Activated T-helper 2 cell treated with anti-CD3 and anti-CD28 coated beads, Interferon-gamma antibody, Interleukin-2, Interleukin-4, amounts not matched to agents 10 μg/mL and 5 μg/mL and 100 μg/mL, durations not matched to agents 14 hours and 24 hours and 36 hours (primary cell): ENCODE measurements at places on chromosomes 3 and 15. TPM values are rescaled to one million over a fixed set of nuclear protein-coding genes. Genes with fewer than 3 reads are reported as not detected.
A peak's percentile ranks its signal among the peaks of the same experiment; 100 is the strongest.

The WDR93 gene
- not detected in 2 replicates for total RNA-seq

The TUSC7 gene
- not detected in 2 replicates for total RNA-seq

The ERC2 gene
- 0.09 and 0.32 TPM in 2 replicates for total RNA-seq

The CSPG4 gene
- 0.02 TPM in 1 of 2 replicates, not detected in the other for total RNA-seq

The LSAMP gene
- total RNA-seq, result not detected in 2 replicates

The PGBD4 gene
- 3.4 and 3.7 TPM in 2 replicates for total RNA-seq

The SLITRK3 gene
- total RNA-seq, result not detected in 2 replicates

The EXOG gene
- 13.7 and 14.0 TPM in 2 replicates for total RNA-seq

The CLDN18 gene
- total RNA-seq, result not detected in 2 replicates

The IQCF5 gene
- not detected in 2 replicates for total RNA-seq

The SCG5 gene
- 2.0 and 3.7 TPM in 2 replicates for total RNA-seq

The KCNAB1 gene
- not detected in 2 replicates for total RNA-seq

DNA sequence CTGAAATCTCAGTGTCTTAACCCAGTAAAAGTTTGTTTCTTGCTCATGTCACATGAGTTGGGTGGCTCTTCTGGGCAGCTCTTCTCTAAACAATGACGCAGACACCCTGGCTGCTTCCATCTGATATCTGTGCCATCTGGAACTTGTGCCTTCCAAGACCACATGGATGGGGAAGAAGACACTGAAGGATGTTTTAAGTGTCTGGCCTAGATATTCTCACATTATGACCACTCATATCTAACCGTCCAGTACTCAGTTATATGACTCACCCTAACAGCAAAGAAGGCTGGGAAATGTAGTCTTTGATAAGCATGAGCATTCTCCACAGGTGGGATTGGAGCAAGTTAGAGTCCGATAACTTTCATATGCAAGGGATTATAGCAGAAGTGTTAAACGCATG, 66.4 kb downstream of the RYR3 start:
- H3K4me1 ChIP-seq, result no peaks in the 10 kb centered on the region
- H3K27ac ChIP-seq, result no peak overlapping the region

- H3K36me3 ChIP-seq, result peaks cover 7% of the 10 kb centered on the region
- DNase-seq, result no peak
- H3K27me3 ChIP-seq, result no peaks in the 10 kb centered on the region
- H3K4me1 ChIP-seq, result peaks cover 26% of the 10 kb centered on the region
Measured at GRCh38 chr15:31456354-31457060, 129.9 kb downstream of the KLF13 start.

DNA sequence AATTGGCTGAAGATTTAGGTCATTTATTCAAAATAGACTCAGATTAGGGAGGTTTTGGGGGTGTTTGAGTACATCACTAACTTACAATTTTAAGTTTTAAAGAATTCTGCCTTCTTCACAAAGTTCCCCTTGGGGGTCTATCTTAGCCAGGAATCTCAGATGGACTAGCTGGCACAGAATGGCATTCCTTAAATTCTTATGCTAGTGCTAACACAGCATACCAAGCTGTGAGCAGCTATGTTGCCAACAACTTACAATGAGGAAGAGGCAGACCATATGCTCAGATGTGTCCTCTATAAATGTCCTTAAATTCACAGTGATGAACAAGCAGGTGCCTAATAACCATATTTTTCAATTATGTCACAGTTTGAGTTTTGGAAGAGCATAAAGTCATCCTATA, 60.9 kb upstream of the NPHP3 start:
- no peak overlapping the region for H3K27ac ChIP-seq
- H3K36me3 ChIP-seq, result no peaks in the 10 kb centered on the region
- H3K4me3 ChIP-seq, result no peak overlapping the region
- DNase-seq, result no peak

DNA sequence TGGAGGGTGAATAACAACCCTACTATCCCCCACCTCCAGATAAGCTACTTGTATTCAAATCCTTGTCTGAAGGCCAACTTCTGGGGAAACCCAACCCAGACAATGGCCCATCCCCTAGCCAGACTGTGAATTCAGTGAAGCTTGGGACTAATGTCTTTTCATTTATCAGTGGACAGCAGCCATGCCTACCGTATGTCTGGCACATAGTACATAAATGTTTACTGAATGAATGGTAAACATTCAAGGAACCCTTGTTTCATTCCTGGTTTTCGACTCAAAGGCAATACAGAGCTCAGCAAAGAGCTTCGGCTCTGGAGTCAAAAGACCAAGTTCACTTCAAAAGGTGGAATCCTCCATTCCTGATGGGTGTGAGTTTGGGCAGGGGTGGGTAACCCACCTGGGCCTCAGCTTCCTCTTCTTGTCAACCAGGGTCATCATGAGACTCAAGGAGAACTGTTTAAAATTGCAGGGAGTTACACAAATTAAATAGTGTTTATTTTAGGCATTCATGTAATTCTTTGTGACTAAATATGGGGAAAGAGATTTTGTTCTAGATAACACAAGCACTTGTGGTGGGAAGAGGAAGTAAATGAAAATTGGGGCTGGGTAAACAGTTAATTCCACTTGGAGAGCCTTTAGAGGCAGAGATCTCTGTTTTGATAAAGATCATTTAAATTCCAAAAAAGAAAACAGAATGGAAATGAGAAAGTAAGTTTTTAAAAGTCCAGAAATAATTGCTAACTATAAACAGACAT, 303.7 kb upstream of the WNT5A start:
- no peak overlapping the region for H3K27ac ChIP-seq
- no peaks in the 10 kb centered on the region for H3K36me3 ChIP-seq

- no peaks in the 10 kb centered on the region for H3K36me3 ChIP-seq
- H3K27ac ChIP-seq, result no peak overlapping the region
- no peak for DNase-seq
- H3K4me3 ChIP-seq, result no peak overlapping the region
- H3K27me3 ChIP-seq, result no peaks in the 10 kb centered on the region
- no peaks in the 10 kb centered on the region for H3K4me1 ChIP-seq
Measured at GRCh38 chr3:167777356-167777755, 41.8 kb downstream of the SERPINI1 start.

- DNase-seq, result no peak
- peaks cover 5% of the 10 kb centered on the region for H3K36me3 ChIP-seq
- H3K4me1 ChIP-seq, result peaks cover 7% of the 10 kb centered on the region
- H3K4me3 ChIP-seq, result no peak overlapping the region
- H3K27me3 ChIP-seq, result no peaks in the 10 kb centered on the region
- H3K27ac ChIP-seq, result no peak overlapping the region
Measured at GRCh38 chr3:122785231-122785630, 8.4 kb downstream of the HSPBAP1 start.

GRCh38 chr15:68488290-68488689, 56.3 kb upstream of the ITGA11 start:
- H3K4me1 ChIP-seq, result no peaks in the 10 kb centered on the region
- H3K27ac ChIP-seq, result no peak overlapping the region
- H3K27me3 ChIP-seq, result peaks cover 18% of the 10 kb centered on the region
- H3K4me3 ChIP-seq, result no peak overlapping the region
- H3K36me3 ChIP-seq, result no peaks in the 10 kb centered on the region

- no peaks in the 10 kb centered on the region for H3K36me3 ChIP-seq
- no peak for DNase-seq
- peaks cover 9% of the 10 kb centered on the region for H3K4me1 ChIP-seq
- H3K4me3 ChIP-seq, result peak overlapping the region; percentile 79
- no peak overlapping the region for H3K27ac ChIP-seq
Measured at GRCh38 chr3:142963234-142963515, 299 bp downstream of the PAQR9 start.

DNA sequence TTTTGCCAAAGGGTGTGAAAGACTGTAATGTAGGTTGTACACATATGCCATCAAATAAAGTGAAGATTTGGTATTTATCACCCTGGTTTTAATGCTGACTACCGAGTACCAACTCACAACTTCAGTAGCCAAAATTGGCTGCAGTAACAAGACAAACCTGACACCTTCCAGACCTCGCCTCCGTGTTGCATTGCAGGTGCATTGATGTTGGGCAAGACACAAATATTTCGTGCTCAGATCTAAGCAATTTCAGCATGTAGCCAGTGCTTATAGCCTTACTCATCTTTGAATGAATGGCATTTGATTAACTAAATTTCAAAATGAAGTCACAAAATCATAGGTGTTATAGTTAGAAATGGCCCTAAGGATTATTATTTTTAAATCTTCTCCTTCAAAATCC, 400.2 kb downstream of the SOX2 start:
- H3K36me3 ChIP-seq, result no peaks in the 10 kb centered on the region
- H3K4me3 ChIP-seq, result no peak overlapping the region
- H3K27me3 ChIP-seq, result no peaks in the 10 kb centered on the region
- H3K4me1 ChIP-seq, result no peaks in the 10 kb centered on the region
- no peak for DNase-seq
- no peak overlapping the region for H3K27ac ChIP-seq

DNA sequence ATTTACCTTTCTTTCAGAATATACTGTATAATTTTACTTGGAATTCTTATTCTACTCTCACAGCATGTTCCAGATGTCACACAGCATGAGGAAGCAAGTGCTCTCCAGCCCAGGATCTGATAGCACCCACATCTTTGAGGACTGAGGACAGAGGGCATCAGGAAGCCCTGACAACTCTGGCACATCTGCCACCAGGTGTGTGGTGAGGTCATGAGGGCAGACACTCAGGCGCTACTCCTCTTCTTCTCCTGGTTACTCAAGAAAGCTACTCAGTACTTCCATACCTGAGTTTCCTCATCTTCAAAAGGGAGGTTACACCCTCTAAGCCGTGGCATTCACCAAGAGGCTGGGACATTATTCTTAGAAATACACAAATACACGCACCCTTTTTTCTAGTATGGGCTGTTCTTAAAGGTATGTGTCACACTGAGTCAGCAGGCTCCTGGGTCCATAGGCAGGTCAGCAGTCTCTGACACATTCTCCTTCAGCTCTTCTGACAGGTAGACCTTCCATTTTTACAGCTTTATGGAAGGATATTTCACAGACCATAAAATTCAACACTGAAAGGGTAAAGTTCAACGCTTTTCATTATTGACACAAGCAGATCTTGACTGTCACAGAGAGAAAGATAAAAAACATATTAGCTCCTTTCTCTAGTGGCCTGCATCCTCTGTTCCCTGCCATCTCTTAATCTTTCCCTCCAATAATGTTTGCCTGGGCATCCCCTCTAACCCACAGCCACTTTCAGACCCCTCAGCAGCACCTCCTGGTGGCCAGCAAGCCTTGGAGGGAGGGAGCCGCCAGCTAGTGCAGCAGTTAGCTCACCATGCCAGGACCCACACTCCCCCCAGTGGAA, 103.2 kb upstream of the TJP1 start:
- H3K4me1 ChIP-seq, result no peaks in the 10 kb centered on the region
- H3K4me3 ChIP-seq, result no peak overlapping the region
- no peak for DNase-seq
- H3K36me3 ChIP-seq, result no peaks in the 10 kb centered on the region
- peaks cover 3% of the 10 kb centered on the region for H3K27me3 ChIP-seq
- H3K27ac ChIP-seq, result no peak overlapping the region

DNA sequence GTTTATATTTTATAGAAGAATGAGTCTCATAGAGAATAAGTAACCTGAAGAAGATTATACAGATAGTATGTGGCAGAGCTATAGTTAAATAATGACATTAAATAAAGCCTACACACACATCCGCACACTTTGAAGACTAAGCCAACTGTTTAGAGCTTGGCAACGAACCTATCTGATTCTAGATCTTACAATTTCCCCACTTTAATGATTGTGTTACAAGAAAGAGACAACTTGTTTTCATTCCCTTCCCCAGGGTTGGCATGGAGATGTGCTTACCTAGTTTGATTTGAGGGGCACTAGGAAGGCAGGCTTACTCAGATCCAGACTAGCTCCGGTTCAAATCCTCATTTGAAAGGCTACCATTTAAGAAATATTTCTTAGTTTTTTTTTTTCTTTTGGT, 61.9 kb upstream of the CBLB start:
- DNase-seq, result no peak
- no peak overlapping the region for H3K27ac ChIP-seq
- no peaks in the 10 kb centered on the region for H3K4me1 ChIP-seq
- no peaks in the 10 kb centered on the region for H3K36me3 ChIP-seq

- H3K36me3 ChIP-seq, result no peaks in the 10 kb centered on the region
- H3K27me3 ChIP-seq, result peaks cover 9% of the 10 kb centered on the region
- no peak overlapping the region for H3K4me3 ChIP-seq
Measured at GRCh38 chr3:170488802-170489201, 70.1 kb downstream of the CLDN11 start.

GRCh38 chr15:91099616-91099994, 452 bp upstream of the SV2B start:
- peaks cover 79% of the 10 kb centered on the region for H3K27me3 ChIP-seq
- H3K4me3 ChIP-seq, result peak overlapping the region; percentile 71
- no peaks in the 10 kb centered on the region for H3K36me3 ChIP-seq
- H3K27ac ChIP-seq, result no peak overlapping the region

DNA sequence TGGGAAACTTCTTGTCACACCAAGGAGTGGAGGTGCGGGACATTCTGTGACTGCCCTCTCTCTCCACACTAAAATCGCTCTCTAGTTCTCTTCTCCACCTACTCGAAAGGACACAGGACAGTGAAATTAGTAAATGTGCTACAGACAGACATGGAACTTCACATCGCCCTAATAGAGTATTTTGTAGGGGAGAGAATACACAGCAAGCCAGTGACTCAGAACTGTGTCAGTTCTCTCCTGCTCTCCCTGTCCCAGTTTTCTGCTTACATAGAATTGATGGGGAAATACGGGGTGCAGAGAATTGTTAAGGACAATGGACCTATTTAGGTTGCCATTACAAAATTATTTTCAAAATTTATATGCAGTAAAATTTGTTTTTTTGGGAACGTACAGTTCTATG, 159.6 kb upstream of the GADL1 start:
- H3K27ac ChIP-seq, result no peak overlapping the region
- H3K36me3 ChIP-seq, result no peaks in the 10 kb centered on the region
- no peak overlapping the region for H3K4me3 ChIP-seq
- DNase-seq, result no peak
- H3K4me1 ChIP-seq, result peaks cover 5% of the 10 kb centered on the region

GRCh38 chr3:168620854-168621253, 525.1 kb upstream of the GOLIM4 start:
- no peak overlapping the region for H3K27ac ChIP-seq
- H3K27me3 ChIP-seq, result no peaks in the 10 kb centered on the region
- H3K4me1 ChIP-seq, result no peaks in the 10 kb centered on the region
- H3K36me3 ChIP-seq, result no peaks in the 10 kb centered on the region
- no peak for DNase-seq
- no peak overlapping the region for H3K4me3 ChIP-seq

DNA sequence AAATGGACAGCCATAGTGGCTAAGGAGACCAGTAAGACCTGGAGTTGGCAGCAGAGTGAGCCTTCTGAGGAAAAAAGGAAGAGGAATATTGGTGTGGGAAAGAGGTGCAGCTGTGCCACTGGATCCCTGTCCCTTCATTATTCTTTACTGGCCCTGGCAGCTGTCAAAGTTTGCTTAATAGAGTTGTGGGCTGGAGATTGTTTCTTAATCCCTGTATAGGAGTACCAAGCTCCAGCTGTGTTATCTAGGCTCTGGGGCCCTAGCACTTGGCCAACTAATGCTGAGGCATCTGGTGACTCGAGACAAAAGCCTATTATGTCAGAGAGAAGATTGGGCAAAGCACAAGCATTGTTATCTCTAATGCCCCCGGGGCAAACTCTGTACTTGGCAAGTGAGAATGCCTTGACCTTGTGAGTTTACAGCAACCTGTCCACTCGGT, 61.4 kb downstream of the ZNF609 start:
- H3K27me3 ChIP-seq, result no peaks in the 10 kb centered on the region
- H3K4me1 ChIP-seq, result peaks cover 50% of the 10 kb centered on the region
- DNase-seq, result no peak
- H3K27ac ChIP-seq, result no peak overlapping the region

GRCh38 chr15:24966364-24967103, 11.7 kb downstream of the SNRPN start:
- H3K36me3 ChIP-seq, result peaks cover 81% of the 10 kb centered on the region
- H3K4me1 ChIP-seq, result no peaks in the 10 kb centered on the region
- H3K27me3 ChIP-seq, result no peaks in the 10 kb centered on the region
- no peak overlapping the region for H3K4me3 ChIP-seq
- H3K27ac ChIP-seq, result no peak overlapping the region

GRCh38 chr3:186821429-186822387, 15.4 kb upstream of the RFC4 start:
- H3K4me3 ChIP-seq, result no peak overlapping the region
- H3K27me3 ChIP-seq, result no peaks in the 10 kb centered on the region
- H3K27ac ChIP-seq, result no peak overlapping the region
- peaks cover 3% of the 10 kb centered on the region for H3K36me3 ChIP-seq
